Stimulated activated CD8-positive, alpha-beta memory T cell treated with anti-CD3 and anti-CD28 coated beads, Interleukin-12 subunit alpha, Interleukin-12 subunit beta, amount 100 ng/mL, for 4 hours (primary cell): ENCODE measurements at places on chromosomes 6 and 20.

DNA sequence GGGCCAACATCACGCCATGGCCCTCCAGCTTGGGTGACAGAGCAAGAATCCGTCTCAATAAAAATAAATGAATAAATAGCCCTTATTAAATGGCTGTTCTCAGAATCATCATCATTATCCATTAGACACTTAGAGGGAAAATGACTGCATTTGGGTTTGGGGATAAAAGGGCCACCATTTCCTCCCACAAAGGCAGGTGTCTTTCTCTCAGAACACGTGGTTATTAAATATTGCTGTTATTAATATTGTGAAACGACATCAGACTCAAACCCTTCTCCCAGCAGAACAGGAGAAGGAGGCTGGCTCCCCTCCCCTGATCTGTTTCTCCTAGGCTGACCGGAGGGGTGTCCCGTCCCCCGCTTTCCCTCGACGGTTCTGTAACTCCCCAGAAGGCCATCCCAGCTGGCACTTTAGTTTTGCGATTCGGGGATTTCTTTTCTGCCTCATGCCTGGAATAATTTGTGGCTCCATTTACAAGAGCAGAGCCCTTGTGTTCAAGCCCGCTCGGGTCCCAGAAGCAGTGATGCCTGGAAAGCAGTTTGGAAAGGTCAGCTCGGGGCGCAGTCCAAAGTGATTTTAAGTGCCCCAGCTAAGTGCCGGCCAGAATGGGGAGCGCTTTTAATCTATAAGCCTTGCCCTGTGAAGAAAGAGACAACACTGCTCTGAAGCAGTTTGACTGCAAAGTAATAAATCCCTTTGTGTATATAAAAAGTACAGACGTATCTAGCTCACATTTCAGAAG is 41.9 kb downstream of the EYA2 start:
- DNase-seq: no peak

DNA sequence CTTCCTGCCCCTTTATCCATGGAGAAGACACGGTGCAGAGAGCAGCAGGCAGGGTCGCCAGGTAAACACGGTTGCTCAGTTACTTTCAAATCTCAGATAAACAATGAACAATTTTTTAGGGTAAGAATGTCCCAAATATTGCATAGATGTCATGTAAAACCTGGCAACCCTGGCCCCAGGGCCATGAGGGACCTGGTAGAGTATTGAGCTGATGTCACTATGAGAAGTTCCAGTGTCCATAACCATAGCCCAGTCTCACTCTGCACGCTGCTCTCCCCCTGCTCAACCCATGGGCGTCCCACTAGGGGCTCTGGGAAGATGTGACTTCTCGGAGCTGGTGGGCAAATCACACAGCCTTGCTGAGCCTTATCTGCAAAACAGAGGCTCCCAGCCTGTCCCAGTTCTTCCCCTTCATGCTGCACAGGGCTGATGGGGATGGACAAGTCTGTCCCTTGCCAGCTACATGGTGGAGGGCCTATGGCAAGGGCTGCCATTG is 71.3 kb upstream of the TOP1 start:
- DNase-seq: no peak

DNA sequence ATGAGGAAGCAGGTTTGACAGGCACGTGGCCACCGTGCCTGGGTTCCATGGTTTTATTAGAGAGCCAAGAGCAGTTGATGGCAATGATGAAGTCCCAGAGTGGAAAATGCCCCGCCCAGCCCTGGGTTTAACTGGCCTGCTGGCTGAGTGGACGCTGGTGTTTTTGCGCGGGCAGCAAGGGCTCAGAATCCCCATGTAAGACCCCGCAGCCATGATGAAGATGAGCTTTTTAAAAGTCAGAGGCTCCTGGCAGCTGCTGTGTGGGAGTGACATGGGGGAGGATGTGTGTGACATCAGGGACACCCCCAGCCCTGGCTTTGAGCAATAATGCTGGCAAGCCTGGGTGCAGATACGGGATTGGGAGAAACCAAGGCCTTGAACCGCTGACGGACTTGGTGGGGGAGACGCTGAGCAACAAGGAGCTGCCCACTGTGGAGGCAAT is 33.0 kb upstream of the SLCO4A1 start:
- no peak for DNase-seq

GRCh38 chr6:78850621-78851020 is 16.7 kb upstream of the IRAK1BP1 start:
- DNase-seq: no peak

GRCh38 chr6:25963426-25964123 is 973 bp downstream of the TRIM38 start:
- no peak for DNase-seq

GRCh38 chr20:55701467-55701866 is 303.9 kb downstream of the CBLN4 start:
- DNase-seq: no peak

GRCh38 chr6:113103634-113104361 is 753.3 kb upstream of the MARCKS start:
- DNase-seq: no peak

DNA sequence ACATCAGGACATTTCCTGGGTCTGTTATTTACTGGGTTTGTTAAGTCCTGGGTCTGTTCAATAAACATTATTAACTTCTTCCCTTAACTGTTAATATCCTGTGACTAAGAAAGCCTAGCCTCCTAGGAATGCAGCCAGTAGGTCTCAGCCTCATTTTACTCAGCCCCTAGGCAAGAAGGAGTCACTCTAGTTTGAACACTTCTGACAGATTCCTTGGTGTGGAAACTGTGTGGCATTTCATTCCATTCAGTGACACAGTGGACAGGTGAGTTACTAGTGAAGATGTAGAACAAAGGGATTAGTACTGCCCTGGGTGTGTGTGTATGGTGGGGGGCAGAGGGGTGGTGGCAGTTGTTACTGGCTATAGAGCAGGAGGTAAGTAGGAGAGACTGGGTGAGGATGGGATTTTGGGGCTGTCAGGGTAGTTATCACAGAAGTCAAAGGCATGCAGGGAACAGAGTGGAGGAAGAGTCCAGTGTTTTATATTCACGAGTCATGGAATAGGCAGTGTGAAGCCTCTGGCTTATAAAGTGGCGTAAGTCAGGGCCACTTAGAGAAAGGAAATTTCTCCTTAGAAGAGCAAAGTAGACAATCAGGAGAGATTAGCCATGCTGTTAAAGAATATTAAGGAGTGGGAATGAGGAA is 28.4 kb downstream of the RNF182 start:
- no peak for DNase-seq

GRCh38 chr6:167676666-167677421 is 149.9 kb upstream of the AFDN start:
- DNase-seq: no peak

- DNase-seq: no peak
Measured at GRCh38 chr6:14224359-14225103, 107.0 kb downstream of the CD83 start.

GRCh38 chr6:118776607-118777549 is 117.1 kb upstream of the ASF1A start:
- no peak for DNase-seq

DNA sequence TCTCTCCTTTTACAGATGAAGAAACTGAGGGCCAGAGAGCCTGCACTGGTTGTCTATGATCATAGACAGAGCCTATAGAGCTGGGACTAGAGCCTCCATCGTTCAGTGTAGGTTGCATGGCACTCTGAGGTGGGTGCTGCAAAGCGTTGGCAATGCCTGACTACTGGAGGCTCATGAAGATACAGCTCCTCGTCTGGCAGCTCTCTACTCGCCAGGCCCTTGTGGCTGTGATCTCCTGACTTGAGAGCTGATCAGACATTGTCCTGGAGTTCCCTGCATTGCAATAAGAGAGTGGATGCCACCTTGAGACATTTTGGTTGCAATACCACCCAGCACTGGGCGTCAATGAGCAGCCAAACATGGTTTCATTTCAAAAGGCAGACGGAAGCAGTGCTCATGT is 270.1 kb upstream of the ARID1B start:
- DNase-seq: no peak

GRCh38 chr20:37543828-37544227 is 16.2 kb upstream of the BLCAP start:
- no peak for DNase-seq

DNA sequence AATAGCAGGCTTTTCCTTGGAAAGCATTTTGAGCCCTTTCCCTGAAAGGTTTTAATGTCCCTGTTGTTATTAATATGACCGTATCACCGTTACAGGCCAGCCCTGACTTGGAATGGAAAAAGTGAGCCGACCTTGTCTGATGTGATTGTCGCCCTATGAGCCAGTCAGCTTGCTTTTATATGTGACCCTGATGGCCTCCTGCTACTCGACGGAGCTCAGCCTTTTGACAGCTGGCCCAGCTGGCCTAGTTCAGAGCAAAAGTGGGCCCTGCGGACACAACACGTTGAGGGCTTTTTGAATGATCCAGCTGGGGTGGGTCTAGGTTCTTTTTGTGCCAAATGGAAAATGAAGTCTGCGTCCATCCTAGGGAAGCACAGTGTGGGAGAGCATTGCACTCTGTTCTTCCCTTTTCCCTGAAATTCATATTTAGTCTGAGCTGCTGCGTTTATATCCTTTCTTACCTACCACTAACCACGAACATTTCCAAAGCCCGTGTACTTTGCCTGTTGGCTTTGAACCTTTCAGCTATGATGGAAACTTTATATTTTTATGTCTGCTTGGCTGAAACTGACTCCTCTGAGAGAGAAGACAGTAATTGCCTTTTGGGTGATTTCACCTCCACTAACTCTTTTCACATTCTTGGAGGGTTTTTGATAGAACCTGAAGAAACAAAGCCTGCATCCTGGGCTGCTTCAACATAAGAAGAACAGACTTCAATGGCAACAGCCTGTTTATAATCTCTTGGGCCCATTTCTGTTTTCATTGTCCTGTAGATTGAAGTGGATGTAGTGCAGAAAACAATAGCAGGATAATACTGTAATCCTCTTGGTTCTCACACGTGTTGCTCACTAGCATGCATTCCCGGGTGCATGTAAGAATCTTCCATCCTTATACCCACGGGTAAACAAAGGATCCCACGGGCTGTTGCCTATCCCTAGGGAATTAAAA is 121.8 kb upstream of the HDGFL1 start:
- DNase-seq: no peak

DNA sequence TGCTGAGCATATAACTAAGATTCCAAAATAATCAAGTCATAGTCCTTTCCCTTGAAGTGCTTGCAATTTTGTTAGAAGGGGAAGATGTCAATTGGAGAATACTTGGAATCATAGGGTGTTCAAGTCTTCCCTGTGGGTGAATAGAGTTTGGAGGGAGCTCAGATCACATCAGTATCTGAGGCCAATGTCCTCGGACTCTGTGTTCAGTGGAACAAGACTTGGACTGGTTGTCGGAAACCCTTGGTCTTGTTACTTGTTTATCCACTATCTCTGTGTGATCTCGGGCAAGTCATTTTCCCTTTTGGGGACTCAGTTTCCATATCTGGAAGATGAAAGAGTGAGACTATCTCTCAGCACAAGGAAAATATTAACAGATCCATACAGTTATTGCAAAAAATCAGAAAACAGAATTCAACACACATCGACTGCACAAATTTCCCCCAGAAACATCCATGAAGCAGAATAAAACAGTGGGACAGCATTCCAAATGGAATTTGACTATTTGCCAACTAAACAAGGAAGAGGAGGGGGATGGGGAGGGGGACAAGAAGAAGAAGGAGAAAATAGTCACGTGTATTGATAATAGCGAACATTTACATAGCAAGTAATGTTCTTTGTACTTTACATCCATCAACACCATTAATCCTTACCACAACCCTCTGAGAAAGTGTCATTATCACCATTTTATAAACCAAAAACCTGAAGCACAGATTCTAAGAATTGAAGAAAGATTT is 3.9 kb upstream of the EDEM2 start:
- no peak for DNase-seq

- DNase-seq: no peak
Measured at GRCh38 chr20:53282217-53282955, 310.2 kb downstream of the TSHZ2 start.

DNA sequence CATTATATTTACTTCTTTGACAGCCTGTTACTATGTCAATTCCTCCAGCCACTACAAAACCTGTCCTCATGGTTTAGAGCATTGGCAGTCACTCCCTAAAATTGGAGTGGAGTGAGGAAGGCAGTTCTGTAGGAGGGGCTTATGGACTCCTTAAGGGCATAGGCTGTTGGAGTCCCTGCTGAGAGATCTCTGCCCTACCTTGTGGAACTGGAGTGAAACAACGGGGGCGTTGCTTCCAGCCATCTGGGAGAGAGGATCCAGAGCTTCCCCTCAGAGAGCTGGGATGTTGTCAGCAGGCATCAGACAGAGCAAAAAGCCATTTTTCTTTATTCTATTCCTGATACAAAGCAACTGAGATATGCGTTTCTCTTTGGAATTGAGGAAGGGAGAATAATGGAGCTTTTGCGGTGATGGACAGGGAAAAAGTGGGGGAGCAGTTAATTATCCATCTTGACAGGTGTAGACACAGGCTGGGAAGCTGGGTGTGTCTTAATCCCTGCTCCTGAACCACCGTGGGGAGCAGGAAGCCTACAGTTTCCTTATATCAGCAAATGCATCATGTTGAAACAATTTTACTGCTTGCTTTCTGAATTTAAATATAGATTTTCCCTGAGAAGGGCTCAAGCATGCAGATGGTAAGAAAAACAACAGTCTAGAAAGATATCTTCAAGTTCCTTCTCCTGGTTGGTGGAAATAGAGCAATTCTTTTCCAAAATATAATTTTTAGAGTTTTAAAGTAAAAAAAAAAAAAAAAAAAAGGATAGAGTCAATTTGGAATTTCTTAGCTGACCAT is 402.5 kb downstream of the PLCB1 start:
- no peak for DNase-seq

DNA sequence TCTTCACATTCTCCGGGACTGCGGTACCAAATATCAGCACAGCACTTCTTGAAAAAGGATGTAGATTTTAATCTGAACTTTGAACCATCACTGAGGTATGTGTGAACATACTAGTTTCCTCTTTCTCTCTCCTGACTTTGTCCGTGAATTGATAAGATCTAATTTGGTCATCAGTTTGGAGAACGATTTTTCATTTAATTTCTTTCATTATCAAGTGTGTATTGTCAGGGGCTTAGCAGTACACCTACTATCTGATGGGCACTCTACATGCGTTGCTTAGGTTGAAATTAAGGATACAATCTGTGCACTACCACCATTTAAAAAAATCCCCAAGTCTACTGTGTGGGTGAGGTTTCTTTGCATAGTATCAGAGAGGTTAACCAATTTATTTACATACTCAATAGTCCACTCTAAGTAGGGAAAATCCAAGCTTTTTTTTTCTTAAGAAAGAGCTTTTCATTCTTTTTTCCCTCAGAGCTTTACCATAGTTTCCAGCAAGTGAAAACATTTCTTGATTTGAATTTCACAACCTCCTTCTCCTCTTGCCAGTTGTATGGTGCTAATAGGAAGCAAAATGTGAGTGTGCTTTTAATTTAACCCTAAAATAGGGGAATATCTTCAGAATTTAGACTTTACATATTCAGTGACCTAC is 105.4 kb upstream of the ESR1 start:
- DNase-seq: no peak

- no peak for DNase-seq
Measured at GRCh38 chr6:70413992-70414494, 735 bp downstream of the FAM135A start.
